HTR-8/SVneo (cell line): ENCODE measurements at places on chromosomes 3 and 15.

- DNase-seq = no peak
Observed at GRCh38 chr3:5221701-5222100, 34.2 kb downstream of the EDEM1 start.

GRCh38 chr3:10445561-10446175 is 59.7 kb downstream of the ATP2B2 start:
- DNase-seq = no peak

- peak; percentile 18 for DNase-seq
Observed at GRCh38 chr3:24472358-24472757, 22.3 kb downstream of the THRB start.

GRCh38 chr3:8985876-8986275 is 22.6 kb upstream of the RAD18 start:
- no peak for DNase-seq

- DNase-seq = no peak
Observed at GRCh38 chr3:64505419-64505818, 182.4 kb downstream of the ADAMTS9 start.

DNA sequence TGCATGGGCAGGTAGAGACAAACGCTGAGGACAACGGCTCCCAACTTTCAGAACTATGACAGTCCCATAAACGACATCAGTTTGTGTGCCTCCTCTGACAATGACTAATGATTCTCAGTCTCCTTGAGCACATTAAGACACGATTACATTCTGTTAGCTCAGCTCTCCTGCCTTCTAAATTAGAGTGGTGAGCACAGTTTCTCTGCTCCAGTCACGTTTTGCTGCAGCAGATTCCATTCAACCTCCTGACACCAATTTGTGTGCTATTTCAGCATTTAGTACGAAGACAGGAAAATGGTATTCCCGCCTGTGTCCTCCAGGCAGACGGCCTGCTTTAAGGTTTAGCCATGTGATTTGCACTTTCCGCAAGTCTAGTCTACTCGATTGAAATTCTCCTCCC is 458.4 kb upstream of the CFAP20DC start:
- DNase-seq = no peak

GRCh38 chr15:67076147-67076843 is 10.9 kb downstream of the SMAD3 start:
- DNase-seq = no peak

DNA sequence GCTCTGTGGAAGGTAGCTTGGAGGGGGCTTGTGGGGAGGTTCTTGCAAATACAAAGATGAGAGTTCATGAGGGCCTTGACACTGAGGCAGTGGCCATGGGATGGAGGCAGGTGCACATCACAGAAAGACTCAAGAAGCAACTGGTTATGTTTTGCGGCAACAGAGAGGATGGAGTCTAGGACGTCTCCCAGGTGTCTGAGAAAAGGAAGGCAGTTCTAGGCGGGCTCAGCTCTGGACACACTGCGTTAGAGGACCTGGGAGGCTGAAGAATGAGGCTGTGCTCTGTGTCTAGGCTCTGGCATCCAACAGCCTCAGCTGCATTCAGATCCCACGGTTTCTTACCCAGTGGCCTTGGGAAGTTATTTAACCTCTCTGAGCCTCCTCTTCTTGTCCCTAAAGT is 23.5 kb downstream of the NOX5 start:
- DNase-seq = no peak

DNA sequence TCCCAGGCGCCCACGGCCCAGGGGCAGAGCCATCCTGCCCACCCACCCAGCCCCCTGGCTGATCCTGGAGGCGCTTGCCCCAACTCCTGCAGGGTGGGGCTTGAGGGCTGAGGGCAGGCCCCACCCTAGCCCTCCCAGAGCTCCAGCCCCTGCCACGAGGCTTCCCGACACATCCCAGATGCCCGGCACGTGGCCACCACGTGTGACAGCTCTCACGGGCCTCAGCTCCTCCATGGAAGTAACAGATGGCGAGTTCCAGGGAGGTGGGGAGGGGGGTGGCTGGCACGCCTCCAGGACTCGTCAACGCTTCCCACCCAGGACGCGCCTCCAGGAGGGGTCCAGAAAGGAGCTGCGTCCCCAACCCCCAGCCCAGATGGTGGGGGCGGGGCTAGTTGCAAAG is 29.1 kb downstream of the PLXND1 start:
- no peak for DNase-seq

DNA sequence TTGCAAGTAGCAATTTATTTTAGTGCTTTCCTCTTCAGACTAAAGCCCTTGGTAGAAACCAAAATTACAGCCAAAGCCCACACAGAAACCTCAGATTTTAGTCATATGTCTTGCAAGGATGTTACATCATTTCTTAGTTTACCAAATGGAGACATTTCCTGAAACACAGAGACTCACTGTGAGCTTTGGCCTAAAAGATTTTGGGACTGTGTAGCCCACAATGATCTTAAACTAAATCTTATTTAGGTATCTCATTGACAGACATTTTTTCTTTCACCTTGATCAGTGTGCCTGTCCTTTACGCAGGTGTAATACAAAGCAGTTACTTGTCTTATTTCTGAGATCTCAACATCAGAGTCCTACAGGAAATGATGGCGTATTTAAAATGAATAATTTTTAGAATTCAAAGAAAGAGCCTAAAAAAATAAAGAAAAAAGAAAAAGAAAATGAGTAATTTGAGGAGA is 27.8 kb upstream of the AP4E1 start:
- DNase-seq = no peak

DNA sequence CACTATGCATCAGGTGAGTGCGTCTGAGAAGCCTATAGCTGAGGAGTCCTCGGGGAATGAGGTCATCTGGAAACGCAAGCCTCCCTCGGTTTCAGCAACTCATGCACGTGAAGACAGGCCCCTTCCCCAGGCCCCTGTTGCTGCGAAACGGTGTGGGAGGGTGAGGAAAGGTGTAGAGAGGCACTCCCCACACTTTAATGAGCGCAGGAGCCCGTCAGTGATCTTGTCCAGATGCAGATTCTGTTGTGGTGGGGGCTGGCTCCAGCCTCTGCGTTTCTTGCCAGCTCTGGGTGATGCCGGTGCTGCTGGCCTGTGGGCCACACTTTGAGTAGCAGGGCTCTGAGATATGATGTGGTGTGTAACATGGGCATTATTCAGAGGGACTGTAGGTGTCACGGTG is 38.6 kb upstream of the LACTB start:
- no peak for DNase-seq

GRCh38 chr3:36698314-36698713 is 66.0 kb downstream of the DCLK3 start:
- no peak for DNase-seq

DNA sequence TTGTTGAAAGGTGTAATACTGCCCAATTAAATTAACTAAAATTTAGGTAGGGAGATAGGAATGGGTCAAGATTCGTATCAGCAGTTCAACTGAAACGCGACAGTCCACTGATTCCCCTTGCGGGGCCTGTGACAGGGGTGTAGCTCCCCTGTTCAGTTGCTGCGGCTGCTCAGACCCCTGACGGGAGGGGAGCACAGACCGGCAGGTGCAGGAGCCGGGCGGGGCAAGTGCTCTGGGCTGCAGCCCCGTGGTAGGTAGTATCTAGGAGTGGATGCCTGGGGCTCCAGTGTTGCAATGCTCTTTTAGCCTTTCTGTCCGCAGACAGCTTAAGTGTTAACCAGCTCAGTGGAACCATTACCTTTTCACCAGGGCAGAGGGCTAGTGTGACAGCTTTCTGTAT is 164.9 kb downstream of the ROBO2 start:
- no peak for DNase-seq
